ENCODE measurements at places on chromosomes 2 and 18.

GRCh38 chr2:239241431-239241960 is 159.3 kb downstream of the HDAC4 start:
- DNase-seq = no peak

GRCh38 chr2:179031731-179032408 is 18.1 kb downstream of the CCDC141 start:
- no peak for DNase-seq

DNA sequence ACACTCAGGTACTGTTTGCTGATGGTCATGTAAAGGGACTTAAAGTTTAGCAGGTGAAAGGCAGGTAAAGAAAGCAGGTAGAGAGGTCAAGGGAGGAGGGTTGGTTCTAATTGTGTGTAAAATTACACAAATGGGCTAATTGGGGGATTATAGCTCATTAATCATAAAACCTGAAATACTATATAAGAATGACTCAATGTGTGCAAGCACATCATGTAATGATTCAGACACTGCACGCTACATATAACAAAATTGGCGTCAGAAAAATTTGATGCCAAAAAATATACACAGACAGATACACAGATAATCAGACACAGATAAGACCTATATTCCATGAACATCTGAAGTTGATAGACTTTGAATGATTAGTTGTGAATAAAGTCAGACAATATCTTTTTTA is 120.7 kb upstream of the LMAN1 start:
- no peak for DNase-seq

- no peak for DNase-seq
Observed at GRCh38 chr2:11869391-11869991, 123.1 kb downstream of the LPIN1 start.

GRCh38 chr2:223165423-223166214 is 113.6 kb downstream of the KCNE4 start:
- DNase-seq = no peak

DNA sequence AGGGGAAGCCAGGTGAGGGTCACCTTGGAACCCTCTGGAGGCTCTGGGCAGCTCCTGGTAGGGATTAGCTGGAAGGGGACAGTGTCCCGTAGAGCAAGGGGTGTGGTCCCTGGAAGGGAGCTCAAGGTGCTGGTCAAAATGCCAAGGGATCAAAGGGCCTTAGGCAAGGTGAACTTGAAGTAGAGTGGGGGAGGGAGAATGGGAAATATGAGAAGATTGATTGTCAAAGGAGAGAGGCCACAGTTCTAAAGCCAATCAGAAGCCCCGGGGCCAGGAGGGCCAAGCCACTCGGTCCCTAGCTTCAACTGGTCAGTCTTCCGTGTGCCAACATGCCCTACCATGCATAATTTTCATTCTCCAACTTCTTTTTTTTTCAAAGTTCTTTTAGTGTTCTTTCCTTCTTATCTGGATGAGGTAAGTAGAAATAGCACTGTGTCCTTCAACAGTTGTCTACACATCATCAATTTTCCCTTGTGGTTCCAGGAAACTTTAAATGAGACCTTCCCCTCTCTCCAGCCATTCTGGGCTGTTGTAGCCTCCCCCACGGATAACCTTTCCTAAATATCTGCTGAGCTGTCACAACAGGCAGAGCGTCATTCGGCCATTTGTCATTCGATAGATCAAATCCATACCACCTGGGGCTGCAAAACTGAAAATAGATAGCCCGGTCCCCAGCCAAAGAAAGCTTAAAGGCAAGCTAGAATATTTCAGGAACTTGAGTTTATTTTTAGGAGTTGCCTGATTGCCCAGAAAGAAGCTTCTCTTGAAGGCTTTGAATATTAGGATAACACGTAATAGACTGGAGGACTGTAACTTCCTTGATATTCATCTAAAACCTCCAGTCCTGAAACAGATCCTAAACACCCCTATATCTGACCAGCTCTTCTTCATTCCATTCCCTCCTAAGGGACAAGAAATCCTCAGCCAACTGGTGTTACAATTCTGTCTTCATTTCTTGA is 83.3 kb downstream of the ALPK2 start:
- no peak for DNase-seq
